ENCODE measurements at places on chromosomes 1 and 21.
A peak's percentile ranks its signal among the peaks of the same experiment; 100 is the strongest.

DNA sequence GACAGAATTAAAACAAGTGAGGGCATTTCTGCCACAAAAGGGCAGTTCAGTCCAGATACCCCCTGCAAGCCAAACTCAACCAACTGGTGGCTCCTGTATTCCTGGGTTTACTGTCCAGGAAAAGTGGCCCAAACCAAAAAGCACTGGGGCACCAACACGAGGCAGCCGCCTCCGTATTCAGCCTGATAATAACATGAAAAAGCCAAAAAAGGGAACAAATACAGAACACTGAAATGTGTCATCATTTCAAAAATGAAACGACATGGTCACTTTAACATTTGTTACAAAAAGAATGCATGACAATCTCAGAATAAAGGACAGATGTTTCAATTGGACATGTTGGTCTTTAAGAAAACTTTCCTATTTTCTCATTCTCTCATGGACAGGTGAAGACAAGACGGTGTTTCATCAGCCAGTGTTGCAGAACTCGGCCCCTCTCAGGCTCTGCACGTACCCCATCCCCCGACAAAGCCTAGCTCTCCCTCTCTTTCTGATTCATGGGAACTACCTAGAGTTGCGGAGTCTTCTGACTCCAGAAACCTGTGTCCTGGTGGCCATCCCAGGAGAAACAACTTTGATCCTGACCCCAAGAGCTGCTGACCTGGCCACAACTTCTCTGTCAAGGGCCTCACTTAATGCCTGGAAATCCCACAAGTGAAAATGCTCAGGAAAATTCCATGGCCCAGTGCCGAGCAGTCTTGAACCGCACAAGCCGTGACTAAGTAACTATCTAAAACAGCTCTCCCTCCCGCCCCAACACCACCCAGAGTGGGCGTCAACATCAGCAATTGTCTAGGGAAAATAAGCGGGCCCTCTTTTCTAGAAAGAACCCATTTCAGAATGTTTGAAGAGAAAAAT, 27.1 kb downstream of the ZBTB17 start:
- no peak for DNase-seq

GRCh38 chr21:46594276-46594675, 10.6 kb downstream of the S100B start:
- no peak for DNase-seq

GRCh38 chr1:205237526-205238484, 10.1 kb downstream of the TMCC2 start:
- no peak for DNase-seq

GRCh38 chr1:37807220-37807554, 403 bp upstream of the C1orf122 start:
- DNase-seq = peak; percentile 26

DNA sequence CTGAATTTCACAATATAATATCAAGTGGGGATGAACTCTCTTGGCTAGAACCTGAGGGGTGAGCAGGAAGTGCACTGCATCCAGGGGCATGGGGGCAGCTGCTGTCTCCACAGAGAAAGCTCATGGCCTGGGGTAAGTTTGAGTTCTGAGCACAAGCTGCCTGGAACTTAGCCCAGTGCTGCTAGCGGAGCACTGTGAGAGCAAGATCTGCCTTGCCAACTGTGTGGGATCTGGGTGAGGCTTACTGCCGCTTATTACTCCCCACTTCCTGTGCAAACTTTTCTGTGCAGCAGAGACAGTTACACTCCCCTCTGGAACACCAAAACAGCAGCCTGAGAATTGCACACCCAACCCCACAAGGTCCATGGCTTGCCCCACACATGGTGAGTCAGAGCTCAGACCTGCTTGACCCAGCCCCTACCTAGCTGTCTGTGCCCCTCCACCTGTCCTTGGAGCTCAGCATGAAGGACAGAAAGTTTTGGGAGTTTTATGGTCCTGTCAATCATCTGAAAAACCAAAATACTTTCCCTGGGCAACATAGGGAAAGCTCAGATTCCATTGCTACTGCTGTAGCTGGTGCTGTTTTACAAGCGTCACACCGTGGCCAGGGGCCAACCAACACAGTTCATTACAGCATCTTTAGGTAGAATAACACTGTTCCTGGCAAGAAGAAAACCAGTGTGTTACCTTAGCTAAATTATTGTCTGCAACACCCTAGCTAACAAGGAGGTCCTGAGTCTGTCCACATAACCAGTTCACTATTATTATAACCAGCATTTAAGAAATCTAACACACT, 762.1 kb upstream of the NEGR1 start:
- DNase-seq = no peak

DNA sequence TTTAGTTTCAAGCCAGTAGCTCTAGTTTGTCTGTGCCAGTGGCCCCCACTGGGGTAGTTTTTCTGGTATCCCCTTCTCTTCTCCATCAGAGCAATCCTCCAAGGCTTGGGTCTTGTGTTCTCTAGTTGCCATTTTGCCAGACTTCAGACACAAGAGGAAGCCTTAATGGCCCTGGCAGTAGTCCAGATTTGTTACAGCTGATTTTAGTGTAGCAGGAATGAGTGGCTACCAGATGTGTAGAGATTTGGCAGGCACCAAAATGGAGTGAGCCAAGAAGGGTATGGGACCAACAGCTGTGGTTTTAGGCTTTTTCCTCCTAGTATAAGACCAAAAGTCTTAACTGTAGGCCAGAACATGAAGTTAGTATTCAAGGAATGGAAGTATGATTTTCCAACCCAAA, 56.8 kb downstream of the ACP6 start:
- no peak for DNase-seq

DNA sequence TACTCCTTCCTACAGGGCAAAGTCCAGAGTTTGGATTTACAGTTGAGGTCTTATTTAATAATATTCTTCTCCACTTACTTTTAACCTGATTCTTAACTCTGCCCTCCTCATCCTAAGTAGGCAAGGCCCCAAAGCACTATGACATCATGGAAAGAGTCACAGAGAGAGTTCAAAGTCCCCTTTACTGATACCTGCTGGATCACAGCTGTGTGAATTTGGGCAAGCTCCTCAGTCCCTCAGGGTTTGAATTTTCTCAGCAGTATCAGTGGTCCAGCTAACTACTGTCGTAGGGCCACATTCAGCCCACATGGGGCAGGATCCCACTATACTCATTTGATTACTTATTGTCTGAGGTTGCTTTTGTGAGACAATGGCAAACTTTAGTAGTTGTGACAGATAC, 16.0 kb downstream of the TYW3 start:
- no peak for DNase-seq

GRCh38 chr1:203507759-203508158, 13.8 kb downstream of the OPTC start:
- no peak for DNase-seq

DNA sequence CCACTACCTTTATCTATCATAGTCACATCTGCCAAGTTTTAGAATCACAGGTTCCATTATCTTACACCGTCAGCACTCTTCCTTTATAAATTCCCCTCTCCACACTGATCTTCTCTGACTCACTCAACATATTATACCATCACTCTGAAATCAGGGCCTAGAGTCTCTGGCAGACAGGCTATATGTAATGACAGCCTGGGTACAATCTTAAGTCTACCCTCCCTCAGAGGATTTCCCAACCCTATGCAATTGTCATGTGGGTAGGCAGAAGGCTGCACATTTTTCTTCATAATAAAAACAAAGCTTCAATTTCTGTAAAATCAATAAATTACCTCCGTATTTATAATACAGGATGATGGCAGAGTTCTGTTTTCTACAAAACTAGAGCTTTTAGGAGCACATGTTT, 138.0 kb downstream of the RERE start:
- DNase-seq = no peak

DNA sequence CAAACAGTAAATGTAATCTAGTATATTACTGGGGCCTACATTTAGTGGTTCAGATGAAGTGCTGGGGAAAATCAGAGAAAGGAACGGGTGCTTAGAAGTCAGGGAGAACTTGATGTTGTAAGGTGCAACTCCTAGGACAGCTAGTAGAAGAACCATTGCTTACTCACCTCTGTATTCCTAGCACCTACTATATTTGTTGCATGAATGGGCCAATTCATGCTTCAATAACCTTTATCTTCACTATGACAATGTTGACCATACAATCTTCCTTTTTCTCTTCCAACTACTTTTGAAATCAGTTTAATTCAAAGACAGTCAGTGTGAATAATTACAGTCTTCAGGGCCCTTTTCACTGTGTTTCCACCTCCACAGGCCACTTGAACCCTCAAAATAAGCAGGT, 125.0 kb upstream of the DMRTA2 start:
- DNase-seq = no peak
